Left kidney (tissue), 8 donors: ENCODE measurements at places on chromosomes 3 and 15. TPM values are rescaled to one million over a fixed set of nuclear protein-coding genes. Genes with fewer than 3 reads are reported as not detected.

Gene ALDH1A2
- polyA plus RNA-seq: 284 TPM

Gene SLCO3A1
- 9.5 TPM for polyA plus RNA-seq

Gene CLDND1
- polyA plus RNA-seq: 193 TPM

Gene TMCO5A
- not detected for polyA plus RNA-seq

GRCh38 chr15:53549697-53550305 lies 209.7 kb downstream of the WDR72 start:
- DNase-seq: no peak

GRCh38 chr15:67267951-67268941 lies 13.7 kb downstream of the IQCH start:
- DNase-seq: no peak

GRCh38 chr15:80456517-80457492 lies 52.6 kb downstream of the ARNT2 start:
- DNase-seq: no peak

DNA sequence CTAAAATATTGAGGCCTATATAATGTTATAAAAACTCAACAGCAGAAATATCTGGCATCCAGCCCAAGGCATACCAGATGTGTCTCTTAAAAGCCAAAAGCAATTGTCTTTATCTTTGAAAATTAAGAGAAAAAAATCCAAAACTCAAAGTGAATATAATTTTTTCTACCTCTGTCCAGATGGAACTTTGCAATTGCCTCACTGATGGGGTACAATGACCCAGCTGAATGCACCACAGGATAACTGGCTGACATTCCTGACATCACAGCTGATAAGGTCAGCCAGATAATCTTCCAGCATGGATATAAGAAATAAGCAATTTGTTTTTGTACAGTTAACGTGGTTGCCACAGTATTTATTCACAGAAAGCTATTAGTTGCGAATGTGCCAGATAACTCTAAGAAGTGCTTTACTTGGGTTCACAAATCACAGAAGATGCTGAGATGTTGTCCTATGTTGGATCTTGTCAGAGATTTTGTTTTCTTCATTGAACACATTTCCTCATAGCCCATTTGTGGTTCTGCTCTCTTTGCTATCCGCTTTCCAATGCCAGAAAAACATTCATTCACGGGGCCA lies 566.9 kb upstream of the CCDC54 start:
- DNase-seq: no peak

DNA sequence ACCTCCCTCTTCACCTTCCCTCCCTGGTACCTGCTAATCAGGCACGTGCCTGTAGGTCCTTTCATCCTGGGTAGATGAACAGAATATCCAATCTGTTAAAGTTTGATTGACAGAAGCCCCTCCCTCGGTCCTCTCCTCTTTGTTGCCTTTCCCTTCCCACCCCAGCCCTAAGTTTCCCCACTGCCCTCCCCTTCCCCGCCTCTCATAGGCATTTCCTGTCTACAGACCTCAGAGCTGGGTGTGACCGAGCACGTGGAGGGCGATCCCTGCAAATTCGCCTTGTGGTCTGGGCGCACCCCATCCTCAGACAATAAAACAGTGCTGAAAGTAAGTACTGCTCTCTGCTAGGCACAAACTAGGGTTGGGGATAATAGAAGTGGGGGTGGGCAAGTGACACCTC lies 239.2 kb upstream of the UMPS start:
- DNase-seq: no peak

DNA sequence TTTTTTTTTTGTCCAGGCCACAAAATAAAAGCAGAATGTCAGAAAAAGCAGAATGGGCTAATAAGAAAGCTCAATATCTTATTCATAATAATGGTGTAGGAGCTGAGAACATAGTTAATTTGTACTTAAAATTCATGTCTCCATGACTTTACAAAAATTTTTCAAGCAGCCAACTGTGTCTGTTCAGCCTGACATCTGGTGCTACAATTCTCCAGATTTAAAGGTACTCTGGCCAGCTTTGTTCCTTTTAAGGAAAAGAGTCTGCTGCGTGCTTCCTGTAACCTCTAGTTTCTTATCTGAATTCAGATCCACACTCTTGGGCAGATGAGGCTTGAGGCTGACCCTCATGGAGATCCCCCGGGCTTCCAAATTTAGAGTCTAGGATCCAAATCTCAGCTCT lies 8.7 kb upstream of the RFX7 start:
- no peak for DNase-seq

GRCh38 chr3:49652903-49653415 lies 21.2 kb upstream of the APEH start:
- no peak for DNase-seq

- no peak for DNase-seq
These were observed 41.3 kb downstream of the ETV5 start for GRCh38 chr3:186067360-186068242.

- no peak for DNase-seq
These were observed 23.0 kb downstream of the SUCNR1 start for GRCh38 chr3:151896246-151897012.

DNA sequence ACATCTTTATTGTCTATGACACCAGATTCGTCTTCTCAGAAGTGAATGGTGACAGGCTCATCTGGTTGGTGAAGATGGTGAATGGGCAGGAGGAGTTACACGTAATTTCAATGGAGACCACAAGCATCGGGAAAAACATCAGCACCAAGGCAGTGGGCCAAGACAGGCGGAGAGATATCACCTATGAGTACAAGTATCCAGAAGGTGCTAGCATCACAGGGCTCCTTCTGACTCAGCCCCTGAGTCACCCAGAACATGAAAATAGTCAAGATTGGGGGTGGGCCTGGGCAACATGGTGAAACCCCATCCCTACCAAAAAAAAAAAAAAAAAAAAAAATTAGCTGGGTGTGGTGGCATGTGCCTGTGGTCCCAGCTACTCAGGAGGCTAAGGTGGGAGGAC lies 32.6 kb downstream of the TGM4 start:
- no peak for DNase-seq

GRCh38 chr3:16183601-16184270 lies 9.3 kb downstream of the GALNT15 start:
- DNase-seq: no peak
